ENCODE measurements at places on chromosomes 13 and 19.

GRCh38 chr13:77002590-77003190 lies 10.8 kb downstream of the CLN5 start:
- peak; percentile 81 for ATAC-seq

GRCh38 chr13:97573011-97573410 lies 139.0 kb downstream of the RAP2A start:
- ATAC-seq, result no peak

DNA sequence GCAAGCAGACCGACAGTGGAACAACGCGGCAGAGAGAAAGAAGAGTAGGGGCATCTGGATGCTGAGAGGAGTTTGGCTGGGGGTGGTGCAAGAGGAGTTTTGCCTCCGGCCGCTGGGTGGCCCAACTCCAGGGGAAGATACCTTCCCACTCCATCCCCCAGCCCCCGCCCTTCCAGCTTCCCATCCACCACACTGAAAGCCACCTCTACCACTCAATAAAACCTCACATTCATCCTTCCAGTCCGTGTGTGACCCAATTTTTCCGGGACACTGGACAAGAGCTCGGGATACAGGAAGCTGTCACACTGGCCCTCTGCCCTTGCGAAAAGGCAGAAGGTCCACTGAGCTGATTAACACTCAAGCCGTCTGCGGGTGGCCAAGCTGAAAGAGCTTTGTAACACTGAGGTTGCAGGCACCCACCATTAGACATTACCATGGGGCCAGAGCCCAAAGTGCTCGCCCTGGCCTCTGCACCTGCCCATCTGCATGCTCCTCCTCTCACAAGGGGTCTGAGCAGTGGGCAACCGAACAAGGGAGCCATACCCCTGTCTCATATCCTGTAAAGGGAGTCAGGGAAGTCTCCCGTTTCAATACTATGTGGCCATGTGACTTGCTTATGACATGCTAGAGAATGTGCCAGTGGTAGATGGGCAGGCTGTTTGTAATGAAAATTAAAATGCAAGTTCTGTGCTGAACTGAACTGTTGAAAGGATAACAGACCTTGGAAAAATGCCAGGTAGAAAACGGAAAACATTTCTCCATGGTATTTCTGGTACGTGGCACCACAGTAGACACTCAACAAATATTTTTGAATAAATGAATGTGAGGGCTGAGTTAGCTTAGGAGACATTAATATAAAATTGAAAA lies 205.1 kb upstream of the STARD13 start:
- ATAC-seq, result no peak

DNA sequence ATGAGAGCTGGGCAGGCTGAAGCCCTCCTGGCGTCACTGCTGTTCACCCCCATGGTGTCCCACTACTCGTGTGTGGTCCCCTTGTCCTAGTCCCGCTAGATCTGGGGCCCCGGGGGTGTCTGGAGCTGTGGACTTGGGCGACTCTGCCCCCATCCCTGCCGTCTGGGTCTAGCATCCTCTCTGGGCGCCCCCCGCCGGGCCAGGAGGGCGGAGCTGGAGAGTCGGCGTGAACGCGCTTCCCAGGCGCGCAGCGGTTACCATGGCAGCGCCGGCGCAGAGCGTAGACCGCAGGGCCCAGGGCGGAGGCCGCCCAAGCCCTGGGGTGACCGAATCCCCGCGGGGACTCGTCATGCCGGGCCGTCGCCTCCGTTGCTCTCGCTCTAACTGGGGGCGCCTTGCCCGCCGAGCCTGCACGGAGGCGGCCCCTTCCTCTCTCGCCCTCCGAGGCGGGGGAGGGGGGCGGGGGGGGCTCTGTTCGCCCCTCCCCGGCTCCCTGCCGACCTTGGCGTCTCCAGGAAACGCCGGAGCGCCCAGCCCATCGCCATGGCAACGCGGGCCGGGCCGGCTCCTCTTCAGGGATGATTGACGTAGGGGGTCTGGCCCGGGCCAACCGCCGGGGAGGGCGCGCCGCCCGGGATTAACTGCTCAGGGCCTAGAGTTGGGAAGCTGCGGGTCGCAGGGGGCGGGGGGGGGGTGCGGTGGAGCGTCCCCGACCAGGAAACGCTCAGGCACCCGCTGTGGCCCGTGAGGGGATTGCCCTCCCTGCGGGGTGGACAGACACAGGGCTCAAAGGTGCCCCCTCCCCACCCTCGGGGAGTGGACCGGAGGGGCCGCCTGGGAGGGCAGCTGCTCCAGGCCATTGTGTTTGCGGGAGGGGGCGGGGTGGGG lies 8.9 kb downstream of the ISYNA1 start:
- ATAC-seq, result peak; percentile 78

GRCh38 chr19:54352041-54352440 lies 12.7 kb downstream of the LAIR1 start:
- no peak for ATAC-seq

DNA sequence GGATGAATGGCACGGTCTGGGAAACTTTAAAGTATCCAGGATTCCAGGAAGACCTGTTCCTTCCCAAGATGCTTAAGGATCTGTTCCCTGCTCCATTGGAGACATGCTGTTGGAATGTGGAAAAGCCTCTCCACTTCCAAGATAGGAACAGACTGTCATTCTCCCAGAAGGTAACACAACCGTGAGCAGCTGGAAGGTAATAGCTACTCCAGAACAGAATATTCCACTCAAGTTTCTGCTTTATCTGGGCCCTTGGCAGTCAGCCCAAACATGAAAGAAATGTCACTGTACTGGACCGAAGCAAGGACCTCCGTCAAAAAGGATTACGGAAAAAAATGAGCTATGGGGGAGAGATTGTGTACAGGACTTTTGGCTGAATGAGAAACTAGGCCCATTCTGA lies 420.9 kb upstream of the NBEA start:
- no peak for ATAC-seq

GRCh38 chr13:66875264-66875663 lies 354.9 kb downstream of the PCDH9 start:
- ATAC-seq, result no peak

- ATAC-seq, result no peak
Observed at GRCh38 chr19:1942934-1943555, 2.1 kb downstream of the CSNK1G2 start.

- no peak for ATAC-seq
Observed at GRCh38 chr19:8017808-8018207, 12.4 kb upstream of the ELAVL1 start.

- peak; percentile 68 for ATAC-seq
Observed at GRCh38 chr19:15154002-15154612, 46.7 kb downstream of the NOTCH3 start.

DNA sequence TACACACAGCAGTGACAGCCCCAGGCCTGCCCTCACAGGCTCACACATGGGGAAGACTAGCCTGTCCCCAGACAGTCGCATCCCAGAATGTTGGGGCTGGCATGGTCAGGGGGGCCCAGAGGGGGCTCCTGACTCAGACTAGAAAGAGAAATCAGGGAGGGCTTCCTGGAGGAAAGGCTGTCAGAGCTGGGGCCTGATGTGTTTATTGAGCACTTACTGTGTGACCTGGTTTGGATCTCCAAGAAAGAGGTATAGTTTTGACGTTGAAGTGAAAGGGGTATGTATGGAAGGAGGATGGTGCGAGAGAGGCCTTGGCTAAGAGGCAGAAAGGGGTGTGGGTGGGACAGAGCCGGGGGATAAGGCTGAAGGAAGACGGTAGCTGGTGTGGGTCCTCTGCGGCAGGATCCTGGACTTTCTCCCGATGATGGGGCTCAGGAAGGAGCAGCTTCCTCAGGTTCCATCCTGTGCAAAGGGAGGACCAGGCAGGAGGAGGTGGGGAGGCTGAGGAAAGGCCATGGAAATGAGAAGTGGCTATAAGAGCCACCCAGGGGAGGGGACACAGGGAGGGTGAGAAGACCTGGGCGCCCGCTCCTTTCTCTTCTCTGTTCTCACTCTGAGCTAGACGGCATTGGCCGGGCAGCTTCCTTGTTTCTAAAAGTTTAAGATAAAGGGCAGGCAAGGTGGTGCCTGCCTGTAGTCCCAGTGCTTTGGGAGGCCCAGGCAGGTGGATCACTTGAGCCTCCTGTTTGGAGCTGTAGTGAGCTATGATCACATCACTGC lies 16.1 kb upstream of the BCL3 start:
- ATAC-seq, result no peak

GRCh38 chr19:6718111-6718740 lies 2.2 kb downstream of the C3 start:
- ATAC-seq, result no peak

DNA sequence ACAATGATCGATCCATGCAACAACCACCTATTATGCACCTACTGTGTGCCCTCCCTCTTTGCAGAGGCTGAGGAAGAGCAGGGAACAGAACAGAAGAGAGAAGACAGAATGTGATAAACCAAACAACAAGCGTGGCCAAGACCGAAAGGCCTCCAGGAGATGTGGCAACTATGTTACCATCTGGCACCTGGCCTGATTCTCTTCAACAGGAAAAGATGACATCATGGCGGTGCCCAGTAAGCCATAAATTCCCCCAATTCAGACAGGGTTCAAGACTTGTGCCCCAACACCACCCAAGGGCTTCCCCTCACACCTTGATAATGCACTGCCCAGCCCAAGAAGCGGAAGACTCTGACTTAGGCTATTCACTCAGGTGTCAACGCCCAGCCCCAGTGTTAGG lies 44.3 kb downstream of the SLC7A1 start:
- no peak for ATAC-seq

- peak; percentile 33 for ATAC-seq
Observed at GRCh38 chr13:44311011-44311780, 62.4 kb upstream of the SERP2 start.

- no peak for ATAC-seq
Observed at GRCh38 chr13:70473907-70474306, 365.7 kb upstream of the KLHL1 start.

DNA sequence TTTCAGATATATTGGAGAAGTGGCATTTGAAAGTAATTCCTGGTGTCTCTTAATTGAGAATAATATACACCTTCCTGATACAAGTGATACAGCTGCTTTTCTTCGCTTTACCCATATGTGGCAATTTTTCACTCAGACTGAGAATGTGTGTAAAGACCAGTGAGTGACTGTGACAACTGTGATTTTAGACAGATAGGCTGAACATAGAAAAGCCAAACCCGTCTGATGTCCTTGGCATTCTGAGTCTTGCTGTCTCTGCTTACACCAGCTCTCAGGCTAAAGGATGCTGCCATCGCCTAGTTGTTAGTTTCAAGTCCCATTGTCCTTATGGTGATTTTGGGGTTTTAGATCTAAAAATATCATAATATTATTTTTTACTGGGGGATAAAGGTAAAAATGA lies 492.6 kb downstream of the RFC3 start:
- ATAC-seq, result no peak

DNA sequence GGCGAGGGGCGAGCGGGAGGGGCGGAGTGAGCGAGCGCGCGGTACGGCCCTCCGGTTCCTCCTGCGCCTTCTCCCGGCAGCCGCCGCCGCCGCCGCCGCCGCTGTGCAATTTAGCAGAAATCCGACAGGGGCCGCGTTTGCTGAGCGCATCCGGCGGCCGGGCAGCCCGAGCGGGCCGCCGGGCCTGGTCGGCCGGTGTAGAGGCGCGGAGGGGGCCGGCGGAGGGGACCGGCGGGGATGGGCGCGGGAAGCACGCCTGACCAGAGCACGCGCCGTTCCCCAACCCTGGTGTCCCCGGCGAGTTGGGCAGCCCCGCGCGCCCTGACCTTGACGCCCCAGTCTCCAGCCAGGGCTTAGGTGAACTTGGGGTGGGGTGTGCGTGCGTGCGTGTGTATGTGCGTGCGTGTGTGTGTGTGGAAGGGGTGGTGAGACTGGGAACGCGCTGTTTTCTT lies 144.5 kb upstream of the ZNF536 start:
- ATAC-seq, result peak; percentile 82

GRCh38 chr13:27130979-27131623 lies 40.5 kb downstream of the USP12 start:
- peak; percentile 29 for ATAC-seq

DNA sequence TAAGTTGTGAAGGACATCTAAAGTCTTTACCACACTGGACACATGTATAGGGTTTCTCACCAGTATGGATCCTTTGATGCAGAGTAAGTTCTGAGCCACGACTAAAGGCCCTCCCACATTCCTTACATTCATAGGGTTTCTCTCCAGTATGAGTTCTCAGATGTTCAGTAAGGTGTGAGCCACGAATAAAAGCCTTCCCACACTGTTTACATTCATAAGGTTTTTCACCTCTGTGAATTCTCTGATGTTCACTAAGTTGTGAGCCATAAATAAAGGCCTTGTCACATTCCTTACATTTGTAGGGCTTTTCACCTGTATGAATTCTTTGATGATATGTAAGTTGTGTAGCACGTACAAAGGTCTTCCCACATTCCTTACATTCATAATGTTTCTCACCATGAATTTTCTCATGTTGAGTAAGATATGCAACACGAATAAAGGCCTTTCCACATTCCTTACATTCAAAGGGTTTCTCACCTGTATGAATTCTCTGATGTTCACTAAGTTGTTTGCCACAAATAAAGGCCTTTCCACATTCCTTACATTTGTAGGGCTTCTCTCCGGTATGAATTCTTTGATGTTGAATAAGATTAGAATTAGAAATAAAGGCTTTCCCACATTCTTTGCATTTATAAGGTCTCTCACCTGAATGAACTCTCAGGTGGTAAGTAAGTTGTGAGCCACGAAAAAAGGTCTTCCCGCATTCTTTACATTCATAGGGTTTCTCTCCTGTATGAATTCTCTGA lies 29.8 kb downstream of the ZNF571 start:
- no peak for ATAC-seq

DNA sequence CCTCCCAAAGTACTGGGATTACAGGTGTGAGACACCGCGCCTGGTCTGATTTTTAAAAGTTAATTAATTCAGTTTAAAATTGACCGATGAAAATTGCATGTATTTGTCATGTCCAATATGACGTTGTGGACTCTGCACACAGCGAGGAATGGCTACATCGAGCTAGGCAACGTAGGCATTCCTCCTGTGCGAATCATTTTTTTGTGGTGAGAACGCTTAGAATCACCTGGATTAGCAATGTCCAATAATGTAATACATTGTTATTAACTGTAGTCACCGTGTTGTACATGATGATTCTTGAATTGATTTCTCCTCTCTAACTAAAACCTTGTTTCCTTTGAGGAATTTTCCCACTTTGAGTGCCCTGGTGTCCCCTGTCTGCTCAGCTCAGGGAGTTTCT lies 3.4 kb downstream of the LAIR2 start:
- ATAC-seq, result no peak

- no peak for ATAC-seq
Observed at GRCh38 chr13:28890712-28891111, 70.6 kb downstream of the MTUS2 start.

- ATAC-seq, result peak; percentile 30
Observed at GRCh38 chr13:79392882-79393563, 13.0 kb downstream of the RBM26 start.

DNA sequence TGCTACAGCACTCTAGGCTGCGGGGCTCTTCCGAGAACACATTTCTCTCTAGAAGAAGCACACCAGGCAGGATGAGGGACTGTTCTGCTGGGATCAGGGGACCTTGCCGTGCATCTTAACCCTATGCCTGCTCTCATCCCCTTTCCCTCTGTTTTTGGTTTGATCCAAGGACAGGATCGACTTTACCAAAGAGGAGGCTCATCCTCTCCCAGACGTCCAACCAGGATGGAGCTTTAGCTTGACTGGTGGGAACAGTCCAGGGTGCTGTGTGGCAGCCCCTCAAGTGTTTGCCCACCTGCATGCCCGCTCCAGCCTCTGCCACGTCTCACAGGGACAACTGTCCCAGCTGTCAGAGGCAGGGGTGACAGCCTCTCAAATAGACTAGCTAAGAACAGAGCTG lies 42.3 kb upstream of the KCTD15 start:
- no peak for ATAC-seq

GRCh38 chr13:27712421-27712820 lies 79.9 kb upstream of the GSX1 start:
- peak; percentile 68 for ATAC-seq
